ENCODE measurements at places on chromosomes 4 and X.

DNA sequence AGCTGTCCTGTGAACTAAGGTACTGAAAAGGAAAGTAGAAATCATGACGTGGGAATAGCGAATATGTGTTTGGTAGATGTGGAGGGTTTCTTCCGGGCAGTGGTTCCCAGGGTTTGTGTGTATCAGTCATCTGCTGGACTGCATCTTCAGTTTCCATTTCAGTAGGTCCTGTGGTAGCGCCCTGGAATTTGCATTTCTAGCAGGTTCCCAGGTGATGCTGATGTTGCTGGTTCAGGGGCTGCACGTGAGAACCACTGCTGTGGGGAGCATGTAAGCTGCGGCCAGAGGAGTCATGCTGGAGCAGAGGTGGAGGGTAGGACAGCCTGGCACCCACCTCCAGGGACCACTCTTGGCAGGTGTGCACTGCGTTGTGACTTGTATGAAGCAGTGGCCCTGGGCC, 47.1 kb downstream of the ARHGAP10 start:
- DNase-seq: no peak

GRCh38 chrX:122869171-122869570, 314.9 kb upstream of the GRIA3 start:
- DNase-seq: no peak

- DNase-seq: no peak
Observed at GRCh38 chr4:6908432-6909112, 1.1 kb upstream of the TBC1D14 start.

DNA sequence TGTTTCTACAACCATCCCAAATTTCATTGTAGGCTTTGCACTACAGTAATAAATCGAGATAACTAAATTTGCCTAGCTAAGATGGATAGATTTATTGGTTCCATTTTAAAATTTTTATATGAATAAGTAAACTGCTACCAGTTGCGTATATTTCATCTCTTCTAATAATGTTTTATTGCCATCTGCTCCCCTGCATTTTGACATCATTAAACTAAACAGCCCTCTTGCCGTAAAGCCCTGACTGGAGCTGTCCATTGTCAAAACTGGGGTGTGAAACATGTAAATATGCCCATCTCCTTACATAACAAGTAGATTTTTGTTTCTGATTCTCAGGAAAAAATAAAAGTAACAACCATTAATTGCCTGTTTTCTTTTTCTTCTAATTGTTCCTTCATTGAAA, 130.8 kb upstream of the BMPR1B start:
- DNase-seq: no peak

GRCh38 chr4:160238790-160239189, 1135.9 kb downstream of the RAPGEF2 start:
- no peak for DNase-seq

GRCh38 chr4:182819751-182820150, 97.4 kb downstream of the DCTD start:
- DNase-seq: no peak

- no peak for DNase-seq
Observed at GRCh38 chr4:33090910-33091309, 2370.7 kb downstream of the PCDH7 start.

DNA sequence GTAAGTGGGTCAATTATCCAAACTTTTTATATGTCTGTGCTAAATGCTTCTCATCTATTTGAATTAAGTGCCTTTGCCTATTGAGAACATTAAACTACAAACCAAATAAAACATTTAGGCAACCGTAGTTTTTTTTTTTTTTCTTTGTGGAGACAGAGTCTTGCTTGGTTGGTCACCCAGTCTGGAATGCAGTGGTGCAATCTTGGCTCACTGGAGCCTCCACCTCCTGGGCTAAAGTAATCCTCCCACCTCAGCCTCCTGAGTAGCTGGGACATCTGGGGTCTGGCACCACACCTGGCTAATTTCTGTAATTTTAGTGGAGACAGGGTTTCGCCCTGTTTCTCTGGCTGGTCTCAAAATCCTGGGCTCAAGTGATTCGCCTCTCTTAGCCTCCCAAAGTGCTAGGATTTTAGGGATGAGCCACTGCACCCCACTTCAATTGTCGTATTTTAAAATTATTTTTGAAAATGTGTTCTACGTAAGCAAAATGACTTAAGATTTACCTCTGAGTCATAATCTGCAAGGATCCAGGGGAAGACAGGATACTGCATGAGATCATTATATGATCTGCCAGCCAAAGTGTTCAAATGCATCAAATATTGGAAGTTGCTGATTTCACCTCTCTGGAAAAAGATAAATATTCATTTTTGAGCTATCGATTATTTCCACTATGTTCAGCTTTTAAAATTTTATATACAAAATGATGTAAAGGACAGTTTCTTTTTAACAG, 125.6 kb downstream of the CDS1 start:
- DNase-seq: no peak

- DNase-seq: no peak
Observed at GRCh38 chr4:52103319-52103718, 52.2 kb downstream of the SPATA18 start.

DNA sequence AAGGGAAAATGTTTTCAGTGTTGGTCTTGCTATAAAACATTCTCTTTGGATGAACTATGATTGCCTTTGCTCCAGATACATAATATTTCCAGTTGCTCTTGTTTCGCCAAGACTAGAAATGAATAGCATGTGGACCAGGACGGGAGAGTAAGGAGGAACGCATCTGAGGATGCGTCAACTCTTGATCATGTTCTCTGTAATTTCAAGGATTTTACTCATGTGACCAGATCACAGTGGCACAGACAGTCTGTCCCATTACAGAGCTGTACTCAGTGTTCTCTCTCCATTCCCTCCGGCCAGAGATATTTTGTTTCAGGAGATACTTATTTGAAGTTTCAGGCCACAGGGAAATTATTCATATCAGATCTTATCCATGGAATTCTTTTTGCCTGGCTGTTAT, 266.6 kb downstream of the MID1IP1 start:
- DNase-seq: no peak

All from Calu3 (cell line).